ENCODE measurements at places on chromosomes 6 and 20.

GRCh38 chr20:10961651-10962288 lies 288.0 kb upstream of the JAG1 start:
- DNase-seq: no peak

GRCh38 chr6:47686411-47686810 lies 12.0 kb upstream of the ADGRF4 start:
- no peak for DNase-seq

DNA sequence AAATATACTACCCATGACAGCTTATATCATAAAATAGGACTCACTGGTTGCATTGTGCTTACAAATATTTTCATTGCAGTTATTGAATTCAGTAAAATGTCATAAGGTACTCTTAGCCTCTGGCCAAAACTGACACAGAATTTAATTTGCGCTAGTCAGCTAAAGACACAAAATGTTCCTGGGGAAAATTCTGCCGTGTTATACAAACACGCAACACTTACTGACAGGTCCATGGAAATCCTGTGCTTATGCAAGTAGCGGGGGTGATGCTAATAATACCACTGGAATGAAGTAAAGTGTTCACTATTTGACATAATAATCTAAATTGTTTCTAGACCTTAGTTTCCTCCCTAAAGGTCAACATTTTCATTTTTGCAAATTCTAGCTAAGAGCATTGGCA lies 354.4 kb upstream of the RSPO3 start:
- no peak for DNase-seq

- no peak for DNase-seq
These were observed 37.8 kb upstream of the EYA4 start for GRCh38 chr6:133203344-133203697.

DNA sequence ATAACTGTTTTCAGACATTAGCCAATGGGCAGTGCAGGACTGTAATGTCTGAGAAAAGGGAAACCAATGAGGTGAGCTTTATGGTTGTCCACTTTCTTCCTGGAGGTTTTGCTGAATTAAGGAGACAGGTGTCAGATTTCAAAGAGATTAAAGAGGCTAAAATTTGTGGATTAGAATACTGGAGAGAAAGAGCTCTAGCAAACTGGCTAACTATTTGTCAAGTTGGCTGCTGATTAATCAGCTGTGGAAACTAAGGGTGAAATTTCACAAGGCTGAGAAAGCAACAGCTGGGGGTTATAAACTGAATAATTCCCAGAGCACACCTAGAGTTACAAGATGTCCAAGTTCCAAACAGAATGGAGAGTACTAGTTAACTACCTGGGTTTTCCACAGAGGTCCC lies 198.9 kb downstream of the TBC1D32 start:
- DNase-seq: no peak

DNA sequence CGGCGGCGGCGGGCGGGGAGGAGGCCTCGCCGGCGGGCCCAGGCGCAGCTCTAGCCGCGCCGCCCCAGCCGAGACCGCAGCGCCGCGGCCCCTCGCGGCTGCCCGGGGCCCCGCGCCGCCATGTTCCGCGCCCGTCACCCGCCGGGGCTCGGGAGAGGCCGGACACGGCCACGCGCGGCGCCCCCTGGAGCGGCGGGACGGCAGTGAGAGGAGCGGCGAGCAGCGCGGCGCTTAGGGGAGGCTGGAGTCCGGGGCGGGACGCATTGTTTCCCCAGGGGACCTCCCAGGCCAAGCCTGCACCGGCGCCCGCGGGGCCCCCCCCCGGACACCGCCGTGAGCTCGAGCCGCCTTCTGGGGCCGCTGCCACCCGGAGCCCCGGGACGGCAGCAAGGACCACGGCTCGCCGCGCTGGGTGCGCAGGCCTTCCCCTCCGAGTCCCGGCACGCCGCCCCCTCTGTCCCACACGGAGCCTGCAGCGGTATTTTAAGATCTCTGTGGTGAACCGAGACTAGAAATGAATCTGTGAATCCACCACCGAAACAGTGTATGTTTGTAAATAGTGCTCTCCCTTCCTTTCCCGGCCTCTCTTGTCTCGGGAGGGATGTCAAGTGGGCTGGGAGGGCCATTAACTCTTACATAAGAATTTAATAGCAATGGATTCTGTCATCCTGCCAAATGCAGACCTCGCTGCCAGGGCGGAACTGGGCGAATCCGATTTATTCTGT lies 424 bp upstream of the KIF13A start:
- peak; percentile 92 for DNase-seq

GRCh38 chr6:142861711-142862110 lies 83.3 kb downstream of the HIVEP2 start:
- no peak for DNase-seq

GRCh38 chr20:25539742-25540672 lies 45.3 kb downstream of the NINL start:
- no peak for DNase-seq

DNA sequence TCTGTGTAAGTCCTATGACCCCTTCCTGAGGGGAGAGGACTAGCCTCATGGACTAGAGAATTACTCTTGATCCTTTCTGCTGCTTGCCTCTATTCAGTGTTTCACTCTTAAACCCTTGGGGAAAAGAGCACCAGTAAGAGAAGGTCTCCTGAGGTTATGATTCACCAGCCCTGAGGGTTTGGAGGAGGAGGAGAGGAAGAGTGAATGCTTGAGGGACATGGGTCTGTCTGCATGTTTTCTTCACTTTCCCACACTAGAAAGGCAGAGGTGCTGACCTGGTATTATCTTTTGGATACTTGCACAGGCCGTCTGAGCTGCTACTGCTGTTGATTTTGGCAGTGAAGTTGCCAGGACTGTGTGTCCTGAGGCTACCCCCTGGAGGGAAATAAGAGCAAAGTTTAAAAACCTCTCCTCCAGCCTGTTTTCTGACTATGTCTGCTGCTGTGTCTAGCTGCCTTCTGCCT lies 78.3 kb downstream of the CD109 start:
- DNase-seq: no peak

DNA sequence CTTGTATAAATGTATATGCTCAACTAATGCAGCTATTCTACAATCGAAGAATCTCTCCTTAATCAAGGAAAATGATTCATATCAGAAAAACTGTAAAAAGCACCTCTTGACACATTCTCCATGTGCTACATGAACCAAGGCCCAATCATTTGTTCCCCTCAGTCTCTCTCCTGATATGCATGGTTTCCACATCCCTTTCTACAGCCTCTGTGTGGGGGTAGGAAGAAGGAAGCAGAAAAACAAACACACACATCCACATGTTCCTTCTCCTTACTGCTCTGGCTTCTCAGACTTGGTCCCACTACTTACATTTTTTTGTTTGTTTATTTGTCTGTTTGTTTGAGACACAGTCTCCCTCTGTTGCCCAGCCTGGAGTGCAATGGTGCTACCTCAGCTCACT lies 510.5 kb downstream of the PRKN start:
- no peak for DNase-seq
